ENCODE measurements at places on chromosomes 12 and 14.

DNA sequence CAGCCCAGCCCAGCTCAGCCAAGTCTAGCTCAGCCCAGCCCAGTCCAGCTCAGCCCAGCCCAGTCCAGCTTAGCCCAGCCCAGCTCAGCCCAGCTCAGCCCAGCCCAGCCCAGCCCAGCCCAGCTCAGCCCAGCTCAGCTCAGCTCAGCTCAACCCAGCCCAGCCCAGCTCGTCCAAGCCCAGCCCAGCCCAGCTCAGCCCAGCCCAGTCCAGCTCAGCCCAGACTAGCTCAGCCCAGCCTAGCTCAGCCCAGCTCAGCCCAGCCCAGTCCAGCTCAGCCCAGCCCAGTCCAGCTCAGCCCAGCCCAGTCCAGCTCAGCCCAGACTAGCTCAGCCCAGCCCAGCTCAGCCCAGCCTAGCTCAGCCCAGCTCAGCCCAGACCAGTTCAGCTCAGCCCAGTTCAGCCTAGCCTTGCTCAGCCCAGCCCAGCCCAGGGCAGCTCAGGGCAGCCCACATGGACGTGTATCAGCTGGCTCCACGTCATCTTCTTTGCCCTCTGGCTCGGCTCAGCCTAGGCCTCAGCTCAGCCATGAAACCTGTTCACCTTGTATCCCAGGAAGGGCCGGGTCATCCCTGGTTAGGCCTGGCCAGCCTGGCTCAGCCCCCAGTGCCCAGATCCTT is 185.6 kb downstream of the TMEM121 start:
- ATAC-seq, result no peak

- ATAC-seq, result no peak
Observed at GRCh38 chr12:51841727-51842126, 6.8 kb downstream of the FIGNL2 start.

- ATAC-seq, result no peak
Observed at GRCh38 chr12:51907083-51907855, at the start of gene ACVRL1. Gene ACVRL1 (plus strand): TSS chr12:51907504. CDS start chr12:51912475, 4,971 bp downstream.

DNA sequence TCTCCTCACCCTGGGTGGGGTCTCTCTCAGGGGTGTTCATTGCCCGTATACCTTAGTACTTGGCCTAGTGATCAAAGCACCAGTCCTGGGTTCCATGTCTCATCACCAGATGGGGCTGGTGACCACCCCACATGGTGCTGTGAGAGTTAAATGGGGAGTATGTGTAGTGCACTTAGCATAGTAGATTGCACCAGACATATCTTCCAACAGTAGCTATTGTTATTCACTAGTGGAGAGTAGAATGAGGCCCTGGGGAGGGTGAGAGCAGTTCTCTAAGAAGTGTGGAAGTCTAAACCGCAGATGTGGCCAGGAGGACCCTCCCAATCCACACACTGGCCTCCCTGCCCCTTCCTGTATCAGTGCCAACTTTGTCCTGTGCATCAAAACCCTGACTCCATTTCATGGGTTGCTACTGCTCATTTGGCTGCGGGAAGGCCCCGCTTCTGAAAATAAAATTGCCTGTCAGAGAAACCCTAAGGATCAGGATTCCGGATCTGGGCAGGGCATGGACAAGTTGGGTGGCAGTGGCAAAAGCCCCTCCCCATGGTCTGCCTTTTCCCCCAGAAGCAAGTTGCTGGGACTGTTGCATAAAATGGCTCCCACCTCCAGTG is 4.4 kb downstream of the CD9 start:
- ATAC-seq, result no peak

GRCh38 chr12:29992366-29992765 is 208.6 kb upstream of the TMTC1 start:
- no peak for ATAC-seq

Measured in activated CD4-positive, CD25-positive, alpha-beta regulatory T cell treated with anti-CD3 and anti-CD28 coated beads, Interleukin-2, amount 50 U/mL, for 24 hours (primary cell).